ENCODE measurements at places on chromosomes 1 and 21.
A peak's percentile ranks its signal among the peaks of the same experiment; 100 is the strongest.

DNA sequence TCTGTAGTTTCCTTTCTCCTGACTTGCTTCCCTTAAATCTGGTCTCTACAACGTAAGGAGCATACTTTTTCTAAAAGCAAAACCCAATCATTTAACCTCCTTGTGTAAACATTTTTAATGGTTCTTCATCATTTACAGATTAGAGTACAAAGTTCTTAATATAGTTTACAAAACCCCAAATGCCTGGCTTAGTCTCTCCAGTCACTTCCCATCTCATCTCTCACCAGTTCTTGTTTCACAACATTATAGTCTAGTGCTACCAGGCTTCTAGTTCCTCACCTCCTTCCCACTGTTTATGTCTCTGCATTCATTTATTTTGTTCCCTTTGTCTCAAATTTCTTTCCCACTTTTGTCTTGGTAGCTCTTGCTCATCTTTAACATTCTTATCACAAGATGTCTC is 168.4 kb downstream of the FASLG start:
- no peak for DNase-seq

- no peak for DNase-seq
Observed at GRCh38 chr1:63802109-63802508, 28.3 kb downstream of the ROR1 start.

GRCh38 chr1:199490769-199491527 is 536.6 kb upstream of the NR5A2 start:
- peak; percentile 21 for DNase-seq

GRCh38 chr1:200527670-200528069 is 92.9 kb downstream of the KIF14 start:
- DNase-seq = no peak

DNA sequence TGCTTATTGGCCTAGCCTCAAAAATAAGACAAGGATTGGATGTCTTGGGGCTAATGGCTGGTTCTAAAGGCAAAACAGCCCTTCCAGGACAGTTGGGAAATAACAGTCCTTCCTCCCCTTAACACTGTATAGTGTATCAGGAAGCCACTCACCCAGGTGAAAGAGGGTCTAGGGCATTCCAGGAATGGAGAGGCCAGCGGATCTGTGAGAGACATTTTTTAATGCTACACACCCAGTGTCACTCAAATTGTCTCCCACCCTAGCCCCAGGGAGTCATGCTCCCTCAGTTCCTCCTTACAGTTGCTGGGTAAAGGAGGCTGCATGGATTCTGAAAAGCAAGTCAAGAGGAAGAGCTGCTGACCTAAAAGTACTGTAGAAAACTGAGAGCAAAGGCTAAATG is 24.1 kb upstream of the EXO1 start:
- DNase-seq = no peak

DNA sequence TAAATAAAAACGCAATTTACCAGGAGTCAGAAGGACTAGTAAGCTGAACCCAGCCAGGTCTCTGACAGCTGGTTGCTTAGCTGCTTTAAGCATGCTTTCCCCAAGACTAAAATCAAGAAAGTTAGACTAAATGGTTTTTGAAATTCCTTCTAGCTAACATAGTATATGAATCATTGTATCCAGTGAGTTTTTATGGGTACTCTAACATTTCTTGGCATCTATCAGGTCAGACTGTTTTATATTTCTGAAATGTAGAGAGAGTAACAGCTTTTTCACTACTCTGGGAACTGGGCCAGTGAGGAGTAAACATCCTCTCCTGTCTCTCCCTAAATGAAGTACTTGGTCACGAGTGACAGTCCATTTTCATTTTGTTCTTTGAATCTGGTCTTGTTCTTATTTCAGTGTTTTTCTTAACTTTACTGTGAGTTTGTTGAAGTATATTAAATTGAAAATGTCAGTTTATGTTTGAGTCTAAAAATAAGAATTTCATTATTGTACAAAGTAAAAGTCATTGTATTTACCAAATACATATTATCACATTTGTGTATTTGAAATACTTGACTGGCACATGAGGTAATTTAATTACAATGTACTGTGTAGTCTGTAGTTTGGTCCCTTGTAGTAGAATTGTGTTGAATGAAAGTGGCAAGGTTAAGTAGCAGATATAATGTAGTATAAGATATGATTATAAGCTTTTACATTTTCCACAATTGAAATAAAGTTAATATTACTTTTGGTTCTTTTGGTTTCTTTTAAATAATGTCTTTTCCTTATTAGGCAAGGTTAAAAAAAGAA is 47.6 kb downstream of the PKN2 start:
- DNase-seq = peak; percentile 94

DNA sequence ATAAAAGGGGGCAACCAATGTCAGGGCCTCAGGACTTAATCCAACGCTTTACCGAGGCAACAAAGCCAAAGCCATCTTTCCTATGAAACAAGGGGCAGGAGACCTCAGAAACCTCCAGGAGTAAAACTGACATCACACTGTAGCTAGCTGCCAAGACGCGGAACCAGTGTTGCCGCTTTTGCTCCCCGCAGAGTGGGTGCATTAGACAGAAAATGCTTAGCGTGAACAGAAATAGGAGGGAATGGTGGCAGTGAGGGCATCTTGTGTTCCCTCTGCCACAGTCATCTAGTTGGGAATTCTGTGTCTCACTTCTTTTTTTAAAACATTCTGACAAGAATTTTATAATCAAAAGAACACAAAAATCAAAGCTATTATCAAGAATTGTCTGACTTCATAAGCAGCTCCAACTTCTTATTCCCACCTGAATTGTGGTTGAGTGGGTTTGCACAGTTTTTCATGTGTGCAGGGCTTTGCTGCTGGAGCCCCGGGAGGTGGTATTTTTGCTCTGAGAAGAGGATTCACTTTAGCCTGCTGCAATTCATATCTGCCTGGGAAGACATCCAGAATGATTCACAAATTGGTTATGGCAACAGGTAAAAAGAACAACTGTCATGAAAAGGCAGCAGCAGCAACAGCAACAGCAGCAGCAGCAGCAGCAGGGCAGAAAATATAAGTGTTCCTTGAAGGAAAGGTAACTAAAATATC is 82.2 kb upstream of the DIRAS3 start:
- no peak for DNase-seq

- DNase-seq = no peak
Observed at GRCh38 chr1:52665006-52665941, 32.3 kb downstream of the SHISAL2A start.

DNA sequence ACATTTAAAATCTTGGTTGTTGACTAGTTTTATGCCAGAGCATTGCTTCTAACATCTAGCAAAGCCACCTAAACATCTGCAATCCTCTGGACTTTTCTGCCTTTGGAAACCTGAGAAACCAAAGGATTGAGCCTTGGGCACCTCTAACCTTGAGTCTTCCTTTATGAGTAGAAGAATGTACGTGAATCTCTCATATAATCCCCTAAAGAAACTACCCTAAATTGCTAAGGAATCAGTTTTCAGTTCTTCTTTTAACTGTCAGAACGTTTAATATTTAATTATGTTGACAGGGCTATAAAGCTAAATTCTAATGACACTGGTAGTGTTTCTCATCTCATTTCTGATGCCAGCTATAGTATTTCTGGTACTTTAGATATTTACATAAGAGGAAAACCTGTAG is 997.3 kb downstream of the AMY1C start:
- no peak for DNase-seq

DNA sequence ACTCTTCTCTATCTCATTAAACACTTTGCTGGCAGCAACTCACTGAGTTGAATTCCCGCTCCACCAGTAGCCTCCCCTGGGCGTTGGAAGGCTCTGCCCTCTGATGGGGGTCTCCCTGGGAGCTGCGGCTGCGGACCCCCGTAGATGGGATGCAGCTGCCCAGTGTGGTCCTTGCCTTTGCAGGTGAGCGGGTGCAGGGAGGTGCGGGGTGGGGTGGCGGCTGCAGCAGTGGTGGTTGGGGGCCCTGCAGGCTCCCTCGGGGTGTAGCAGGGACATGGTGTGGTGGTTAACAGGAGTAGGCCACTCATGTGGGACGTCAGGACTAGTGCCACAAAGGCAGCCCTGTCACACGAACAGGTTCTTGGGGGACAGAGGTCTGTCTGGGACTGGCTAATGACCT is 42.0 kb downstream of the GALNT2 start:
- DNase-seq = no peak

- no peak for DNase-seq
Observed at GRCh38 chr1:6154525-6155319, 25.4 kb downstream of the CHD5 start.

DNA sequence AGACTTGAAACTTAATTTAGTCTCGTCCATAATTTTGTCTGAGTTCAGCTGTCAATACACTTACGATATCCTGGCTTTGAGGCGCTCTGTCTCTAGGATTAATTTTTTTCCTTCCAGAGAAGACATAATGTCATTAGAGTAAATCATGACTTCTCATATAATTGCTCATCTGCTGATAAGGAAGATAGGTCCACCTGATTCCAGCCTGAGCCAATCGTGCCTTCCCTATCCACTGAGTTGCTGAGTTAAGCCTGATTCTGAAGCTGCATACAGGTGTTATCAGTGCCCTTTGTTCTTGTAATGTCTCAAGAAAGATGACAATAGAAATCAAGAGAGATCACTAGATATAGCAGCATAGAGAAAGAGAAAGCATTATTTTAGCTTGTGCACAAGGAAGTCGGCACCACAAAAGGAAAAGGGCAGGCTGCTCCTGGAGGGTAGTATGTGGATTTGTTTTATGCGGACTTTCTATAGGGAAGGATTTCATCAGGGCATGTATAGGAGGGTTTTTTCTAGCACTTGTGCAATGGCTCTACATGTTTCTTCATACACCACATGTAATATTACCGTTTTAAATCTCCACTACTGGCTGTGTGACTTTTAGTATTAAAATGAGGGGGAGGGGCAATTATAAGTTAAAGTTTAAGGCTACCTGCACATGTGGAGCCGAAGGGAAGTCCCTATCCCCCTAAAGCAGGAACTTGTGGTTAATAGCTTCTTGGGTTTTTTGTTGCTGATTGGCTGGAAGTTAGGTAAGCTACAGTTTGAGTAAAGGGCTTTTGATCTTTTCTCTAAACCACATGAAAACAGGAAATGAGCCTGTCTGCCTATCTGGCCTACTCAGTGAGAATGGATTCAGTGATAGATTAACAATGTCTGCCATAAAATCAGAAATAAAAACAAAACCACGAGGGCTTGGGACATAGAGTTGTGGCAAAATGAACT is 133.4 kb downstream of the PLPPR5 start:
- no peak for DNase-seq

DNA sequence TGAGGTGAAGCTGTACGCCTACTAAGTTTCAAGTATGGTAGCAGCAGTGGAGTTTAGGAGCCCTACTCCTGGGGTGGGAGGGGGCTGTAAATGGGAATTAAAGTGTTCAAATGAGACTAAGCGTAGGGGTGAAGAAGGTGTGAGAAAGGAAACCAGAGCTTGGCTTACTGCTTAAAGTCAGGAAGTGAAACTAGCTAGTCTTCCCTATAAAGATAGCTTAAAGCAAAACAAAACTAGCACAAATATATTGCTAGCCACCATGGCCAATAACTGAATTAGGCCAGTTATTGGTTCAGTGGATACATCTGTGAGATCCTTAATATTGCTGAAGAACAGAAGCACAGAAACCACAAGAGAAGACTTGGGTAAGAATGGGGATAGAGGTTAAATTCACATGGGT is 492.2 kb upstream of the PKN2 start:
- DNase-seq = no peak

GRCh38 chr1:109113590-109114341 is at the start of gene ELAPOR1:
Gene ELAPOR1, plus strand, starts transcription at chr1:109114115. Its CDS starts 69 bp downstream, at chr1:109114184.
- DNase-seq = no peak

- peak; percentile 61 for DNase-seq
Observed at GRCh38 chr1:58994664-58995063, 210.8 kb upstream of the JUN start.

- no peak for DNase-seq
Observed at GRCh38 chr1:60071296-60071695, 2.3 kb downstream of the C1orf87 start.

DNA sequence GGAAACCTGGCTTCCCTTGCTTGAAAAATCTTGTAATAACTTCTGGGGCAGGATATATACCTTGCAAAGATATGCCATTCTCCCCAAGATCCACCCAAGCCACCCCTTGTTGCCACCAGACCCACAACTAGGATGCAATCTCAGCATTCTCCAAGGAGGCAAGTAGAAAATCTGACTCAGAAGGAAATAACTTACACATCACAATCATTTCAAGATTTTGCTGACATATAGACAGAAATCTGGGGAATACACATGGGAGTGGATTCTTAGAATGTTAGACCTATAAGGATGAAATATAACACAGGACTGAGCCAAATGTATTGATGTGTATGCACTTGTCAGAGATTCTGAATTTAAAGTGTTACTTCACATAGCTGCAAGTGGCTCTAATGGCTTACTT is 14.8 kb upstream of the ZDHHC18 start:
- DNase-seq = no peak

DNA sequence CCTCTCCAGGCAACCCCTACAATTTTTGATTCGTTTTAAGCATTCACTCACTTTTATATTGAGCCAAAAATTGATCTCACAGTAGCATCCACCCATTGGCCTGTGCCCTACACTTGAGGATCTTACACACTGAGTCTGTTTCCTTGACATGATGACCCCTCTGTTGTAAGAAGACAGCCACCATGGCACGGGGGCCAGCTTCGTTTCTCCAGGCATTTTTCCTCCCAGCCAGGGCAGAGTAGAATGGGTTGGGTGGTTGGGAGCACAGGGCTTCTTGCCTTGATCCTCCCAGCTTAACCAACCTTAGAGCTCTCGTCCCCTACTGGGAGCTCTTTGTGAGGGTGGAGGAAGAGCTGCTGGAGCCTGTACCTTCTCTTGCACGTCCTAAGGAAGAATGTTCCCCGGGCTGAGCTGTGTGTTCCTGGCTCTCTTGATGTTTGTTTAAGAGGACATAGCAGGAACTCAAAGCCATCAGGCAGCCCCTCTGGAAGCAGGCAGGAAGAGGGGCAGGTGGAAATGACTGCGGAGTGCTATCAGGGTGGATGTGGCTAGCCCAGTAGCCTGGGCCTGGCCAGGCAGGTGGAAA is 213.2 kb upstream of the TMEM51 start:
- no peak for DNase-seq

- no peak for DNase-seq
Observed at GRCh38 chr1:173213665-173214064, 6.5 kb upstream of the TNFSF4 start.

- no peak for DNase-seq
Observed at GRCh38 chr1:33349081-33349759, 28.3 kb upstream of the A3GALT2 start.

DNA sequence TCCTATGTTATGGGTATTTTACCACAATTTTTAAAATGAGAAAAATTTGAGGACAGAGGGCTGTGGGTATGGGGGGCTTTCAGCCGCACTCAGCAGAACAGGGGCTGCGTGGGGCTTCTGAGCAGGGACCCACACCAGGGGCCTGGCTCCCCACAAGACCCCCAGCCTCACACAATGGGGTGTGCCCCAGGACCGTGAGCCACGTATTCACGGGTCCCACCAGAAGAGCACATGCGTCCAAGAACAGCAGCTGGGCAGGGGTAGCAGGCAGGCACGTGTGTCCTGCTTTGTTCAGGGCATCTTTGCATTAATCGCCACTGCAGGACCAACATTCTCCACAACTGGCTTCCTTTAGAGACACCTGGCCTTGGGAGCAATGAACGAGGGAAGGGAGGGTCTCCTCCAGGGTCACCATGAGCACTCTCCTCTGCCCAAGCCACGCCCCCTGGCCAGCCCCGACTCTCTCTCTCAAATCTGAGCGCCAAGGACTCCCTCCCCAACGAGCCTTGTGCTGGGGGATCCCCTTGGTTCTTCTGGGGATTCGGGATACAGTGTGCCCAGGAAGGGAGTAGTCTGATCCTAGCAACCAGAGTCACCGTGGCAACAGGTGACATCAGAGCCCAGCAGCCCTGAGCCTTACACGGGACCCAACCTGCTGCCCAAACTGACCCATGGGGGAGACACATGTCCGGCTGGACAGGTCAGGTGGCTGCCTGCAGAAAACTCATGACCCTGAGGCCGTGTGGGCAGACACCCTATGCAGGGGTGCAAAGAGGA is 7.4 kb upstream of the ARF1 start:
- no peak for DNase-seq

All from GM04504 (cell line).